Renal cortical epithelial cell (primary cell): ENCODE measurements at places on chromosomes 7 and 10.
A peak's percentile ranks its signal among the peaks of the same experiment; 100 is the strongest.

GRCh38 chr10:1119501-1119900 lies 63.3 kb downstream of the WDR37 start:
- no peak for DNase-seq

- DNase-seq: no peak
Observed at GRCh38 chr7:99579281-99579955, 18.6 kb upstream of the TMEM225B start.

DNA sequence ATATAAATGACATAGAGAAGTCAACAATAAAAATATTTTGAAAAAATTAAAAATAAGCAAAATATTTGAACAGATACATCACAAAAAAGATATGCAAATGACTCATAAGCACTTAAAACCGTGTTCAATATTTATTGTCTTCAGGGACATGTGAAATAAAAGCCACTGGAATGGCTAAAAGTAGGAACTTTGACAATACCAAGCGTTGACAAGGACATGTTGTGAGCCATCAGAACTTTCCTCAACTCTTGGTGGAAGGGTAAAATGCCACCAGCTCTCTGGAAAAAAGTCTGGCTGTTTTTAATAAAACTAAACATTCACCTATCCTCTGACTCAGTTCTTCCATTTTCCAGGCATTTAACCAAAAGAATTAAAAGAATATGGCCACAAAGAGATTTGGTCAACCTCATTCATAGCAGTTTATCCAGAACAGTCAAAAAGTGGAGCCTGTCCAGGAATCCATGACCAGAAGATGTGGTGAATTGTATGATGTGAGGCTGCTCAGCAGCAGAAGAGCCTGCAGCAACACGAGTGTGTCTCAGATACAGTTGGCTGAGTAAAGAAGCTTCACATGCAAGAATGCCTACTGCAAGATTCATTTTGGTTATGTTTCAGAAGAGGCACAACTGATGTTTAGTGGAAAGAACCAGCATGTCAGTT lies 7.1 kb upstream of the KLF6 start:
- peak; percentile 67 for DNase-seq

DNA sequence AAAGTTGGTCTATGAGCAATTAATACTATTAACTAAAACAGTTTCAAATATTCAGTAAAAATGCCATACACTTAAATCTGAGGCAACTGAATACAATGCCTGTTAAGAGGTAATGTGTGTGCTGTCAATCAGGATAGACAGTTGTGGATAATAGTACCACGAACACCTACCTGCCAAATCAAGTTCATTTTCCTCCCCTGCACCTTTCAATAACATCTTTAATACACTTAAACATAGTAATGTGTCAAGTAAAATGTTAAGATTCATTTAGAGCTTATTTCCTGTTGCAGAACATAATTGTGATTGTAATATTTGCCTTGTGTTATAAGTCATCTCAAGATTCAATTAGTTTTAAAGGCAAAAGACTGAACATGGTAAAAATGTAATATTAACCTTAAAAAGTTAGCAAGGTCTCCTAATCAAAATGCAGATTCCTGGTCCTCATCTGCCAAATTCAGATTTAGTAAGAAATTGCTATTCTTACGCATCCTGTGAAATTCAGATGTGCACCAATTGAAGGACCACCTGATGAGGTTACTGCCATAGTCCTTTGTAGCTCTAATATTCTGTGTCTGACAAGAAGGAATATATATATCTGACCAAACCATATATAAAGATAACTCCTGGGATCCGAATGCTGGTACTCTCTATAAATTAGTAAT lies 37.1 kb downstream of the COL1A2 start:
- DNase-seq: no peak

DNA sequence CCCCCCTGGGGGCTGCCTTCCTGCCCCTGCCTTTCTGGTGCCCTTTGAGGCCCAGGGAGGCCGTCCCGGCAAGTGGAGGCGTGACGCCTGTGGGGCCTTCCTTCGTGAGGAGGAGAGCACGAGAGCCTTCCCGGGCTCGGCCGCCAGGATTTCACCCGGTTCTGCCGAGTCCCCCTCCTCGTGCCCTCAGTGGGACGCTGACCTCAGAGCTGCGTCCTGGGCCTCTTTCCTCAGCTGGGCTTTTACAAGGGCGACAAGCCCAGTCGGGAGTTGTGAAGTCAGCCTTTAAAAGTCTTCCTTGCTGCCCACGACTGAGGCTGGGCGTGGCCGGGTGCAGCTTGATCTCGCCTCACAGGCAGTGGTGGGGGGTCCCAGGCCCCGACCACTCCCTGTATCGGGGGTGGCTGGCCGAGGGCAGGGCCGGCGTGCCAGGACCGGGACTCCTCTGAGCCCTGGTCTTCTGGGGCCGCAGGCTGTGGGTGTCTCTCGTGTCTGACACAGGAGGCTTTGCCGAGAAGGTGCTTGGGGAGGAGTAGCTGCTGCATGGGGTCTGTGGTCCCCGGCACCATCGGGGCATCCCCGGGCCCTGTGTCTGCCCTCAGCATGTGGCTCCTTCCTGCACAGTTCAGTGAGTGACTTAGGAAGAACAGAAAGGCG lies 41.8 kb downstream of the FAM20C start:
- no peak for DNase-seq

- no peak for DNase-seq
Observed at GRCh38 chr7:36787933-36788378, 63.7 kb upstream of the AOAH start.

- no peak for DNase-seq
Observed at GRCh38 chr10:2798336-2799022, 268.9 kb upstream of the PFKP start.

DNA sequence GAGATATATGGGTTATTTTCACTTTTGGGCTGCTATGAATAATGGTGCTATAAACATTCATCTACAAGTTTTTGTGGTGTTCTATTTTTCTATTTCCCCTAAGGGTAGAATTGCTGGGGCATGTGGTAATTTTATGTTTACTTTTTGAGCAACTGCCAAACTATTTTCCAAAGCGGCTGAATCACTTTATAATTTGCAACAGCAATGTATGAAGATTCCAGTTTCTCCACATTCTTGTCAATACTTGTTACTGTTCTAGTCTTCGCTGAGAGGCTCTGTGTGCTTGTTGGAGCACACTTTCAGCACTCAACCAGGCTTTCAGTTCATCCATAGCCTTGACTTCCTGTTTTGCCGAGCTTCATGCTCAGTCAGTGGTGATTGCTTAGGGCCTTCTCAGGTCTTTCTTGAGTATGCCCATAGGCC lies 39.0 kb downstream of the ADK start:
- peak; percentile 95 for DNase-seq

DNA sequence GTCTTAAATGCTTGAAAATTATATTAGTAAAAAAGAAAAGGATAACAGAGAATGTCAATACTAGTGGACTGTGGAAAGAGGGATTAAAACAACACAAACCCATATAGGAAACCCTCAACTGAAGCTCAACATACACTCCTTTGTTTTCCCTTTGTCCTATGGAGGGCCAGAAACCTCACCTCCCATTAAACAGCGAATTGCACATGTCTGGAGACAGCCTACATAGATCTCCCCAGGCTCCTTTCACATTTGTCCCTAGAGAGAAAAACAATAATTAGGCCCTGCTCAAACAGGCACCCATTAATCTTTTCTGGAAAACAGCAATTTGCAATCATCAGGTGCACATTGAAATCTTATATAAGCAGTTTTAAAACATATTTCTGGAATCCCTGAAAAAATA lies 87.6 kb upstream of the SEMA3D start:
- no peak for DNase-seq

GRCh38 chr7:85262891-85263290 lies 76.0 kb upstream of the SEMA3D start:
- DNase-seq: no peak

DNA sequence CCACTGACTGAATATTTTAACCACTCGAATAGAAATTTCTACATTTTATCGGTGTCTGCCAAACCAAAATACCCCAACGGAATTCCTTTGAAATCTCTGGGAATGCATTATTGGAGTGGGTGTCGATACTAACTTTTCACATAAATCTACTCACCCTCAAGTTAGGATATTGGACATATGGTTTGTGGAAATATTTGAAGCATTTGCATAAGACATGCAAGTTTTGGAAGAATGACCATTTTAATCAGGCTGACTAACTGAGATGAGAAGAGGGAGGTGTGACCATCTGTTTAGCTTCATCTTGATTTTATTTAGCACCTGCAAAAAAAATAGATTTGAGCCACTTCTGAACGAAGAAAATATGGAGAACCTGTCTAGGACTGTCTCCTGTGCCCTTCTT lies 61.2 kb downstream of the KLF6 start:
- DNase-seq: no peak

DNA sequence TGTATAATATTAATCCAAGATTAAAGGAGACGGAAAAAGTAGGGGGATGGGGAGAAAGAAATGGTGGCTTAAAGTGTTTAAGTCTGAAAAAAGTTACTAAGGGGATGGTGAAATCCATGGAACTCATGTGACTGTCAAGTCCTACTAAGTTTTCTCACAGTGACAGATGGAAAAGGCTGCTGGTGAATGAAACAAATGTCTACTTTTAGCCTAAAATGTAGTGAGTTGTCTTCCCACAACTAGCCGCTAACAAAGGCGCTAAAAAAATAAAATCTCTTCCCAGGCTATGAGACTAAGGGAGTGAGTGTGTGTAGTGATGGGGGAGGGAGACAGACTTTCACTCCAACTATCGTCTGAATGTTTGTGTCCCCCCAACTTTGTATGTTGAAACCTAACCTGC lies 12.6 kb downstream of the VIM start:
- no peak for DNase-seq

- no peak for DNase-seq
Observed at GRCh38 chr10:83352588-83352987, 786.7 kb upstream of the GHITM start.

- DNase-seq: no peak
Observed at GRCh38 chr10:46216003-46216634, 70.7 kb upstream of the ANTXRL start.

DNA sequence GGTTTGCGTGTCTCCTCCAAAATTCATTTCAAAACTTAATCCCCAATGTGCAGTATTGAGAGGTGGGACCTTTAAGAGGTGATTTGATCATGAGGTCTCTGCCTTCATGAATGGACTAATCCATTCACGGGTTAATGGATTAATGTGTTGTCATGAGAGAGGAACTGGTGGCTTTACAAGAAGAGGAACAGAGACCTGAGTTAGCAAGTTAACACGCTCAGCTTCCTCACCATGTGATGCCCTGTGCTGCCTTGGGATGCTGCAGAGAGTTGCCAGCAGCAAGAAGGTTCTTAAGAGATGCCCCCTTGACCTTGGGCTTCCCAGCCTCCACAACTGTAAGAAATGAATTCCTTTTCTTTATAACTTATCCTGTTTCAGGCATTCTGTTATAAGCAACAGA lies 3.7 kb upstream of the TCTN3 start:
- no peak for DNase-seq

- DNase-seq: no peak
Observed at GRCh38 chr10:20058135-20058534, 241.9 kb downstream of the PLXDC2 start.

DNA sequence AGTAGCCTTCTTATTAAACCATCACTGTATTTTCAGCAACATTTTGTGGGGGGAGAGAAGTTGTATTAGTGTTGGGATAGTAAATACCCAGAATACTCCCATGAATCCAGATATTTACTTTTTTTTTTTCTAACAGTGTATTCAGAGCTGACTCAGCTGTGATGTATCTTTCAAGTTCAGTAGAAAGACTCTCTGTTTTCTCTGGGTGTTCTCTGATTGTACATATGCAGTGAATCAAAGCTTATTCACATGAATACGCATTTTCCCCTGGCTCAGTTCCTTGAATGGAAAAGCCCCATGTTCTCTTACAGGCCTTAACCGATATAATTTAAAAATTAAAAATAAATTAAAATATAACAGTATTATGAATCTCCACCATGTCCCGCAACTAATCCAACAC lies 1.3 kb downstream of the TFPI2 start:
- DNase-seq: peak; percentile 67

- DNase-seq: no peak
Observed at GRCh38 chr10:128604025-128604424, 477.8 kb upstream of the MKI67 start.

GRCh38 chr10:35447693-35448407 lies 111.5 kb downstream of the CCNY start:
- peak; percentile 81 for DNase-seq

- DNase-seq: peak; percentile 9
Observed at GRCh38 chr10:133318494-133319127, 9.9 kb downstream of the ZNF511 start.

- DNase-seq: peak; percentile 72
Observed at GRCh38 chr7:99272476-99273045, at the start of gene MYH16. Gene MYH16, plus strand, starts transcription at chr7:99272839.

DNA sequence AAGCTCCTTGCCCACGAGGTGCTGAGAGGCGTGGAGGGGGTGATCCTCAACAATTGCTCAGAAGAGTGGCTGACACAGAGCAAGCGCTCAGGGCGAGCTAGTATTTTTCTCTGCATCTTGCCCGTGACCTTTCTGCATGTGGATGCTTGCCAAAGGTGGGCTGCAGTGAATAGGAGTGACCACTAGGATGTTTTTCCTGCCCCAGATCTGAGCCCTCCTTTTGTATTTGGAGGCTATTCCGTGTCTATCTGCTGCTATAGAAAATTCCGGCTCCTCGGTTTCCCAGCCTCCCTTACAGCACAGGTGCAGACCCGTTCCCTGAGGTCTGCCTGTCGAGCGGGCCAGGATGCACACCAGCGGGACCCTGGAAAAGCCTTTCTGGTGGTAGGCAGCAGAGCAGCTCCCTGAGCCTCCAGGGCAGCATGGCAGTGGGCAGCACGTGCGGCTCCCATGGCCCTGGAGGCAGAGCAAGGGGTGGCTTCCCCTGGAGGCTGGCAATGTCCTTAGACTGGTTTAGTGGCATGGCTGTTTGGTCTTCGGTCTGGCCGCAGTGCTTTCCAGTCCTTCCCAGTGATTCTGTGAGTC lies 145.1 kb upstream of the PCBD1 start:
- no peak for DNase-seq

GRCh38 chr10:62475551-62475950 lies 101.4 kb downstream of the ZNF365 start:
- DNase-seq: no peak

DNA sequence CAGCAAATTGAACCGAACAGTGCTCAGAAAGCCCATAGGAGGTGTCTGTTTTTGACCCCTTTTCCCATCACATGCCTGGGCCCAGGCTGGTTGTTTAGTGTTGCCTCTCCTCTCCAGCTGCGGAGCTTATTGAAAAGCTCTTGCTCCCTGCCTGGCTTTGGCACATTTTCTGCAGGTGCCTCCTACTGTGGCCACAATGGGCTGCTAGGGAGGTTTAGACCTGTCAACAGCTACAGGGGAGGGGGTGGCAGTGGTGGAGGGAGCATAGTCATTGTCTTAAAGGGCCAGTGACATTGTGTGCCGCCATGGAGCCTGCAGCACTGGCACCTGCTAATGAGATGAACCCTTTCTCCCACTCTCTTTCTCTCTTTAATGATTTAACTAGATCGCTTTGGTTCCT lies 13.2 kb upstream of the ENO4 start:
- DNase-seq: no peak

- no peak for DNase-seq
Observed at GRCh38 chr7:91276909-91277308, 12.7 kb downstream of the FZD1 start.
